Activated CD4-positive, CD25-positive, alpha-beta regulatory T cell treated with anti-CD3 and anti-CD28 coated beads, Interleukin-2, amount 50 U/mL, for 24 hours (primary cell): ENCODE measurements at places on chromosomes 6 and 20.

DNA sequence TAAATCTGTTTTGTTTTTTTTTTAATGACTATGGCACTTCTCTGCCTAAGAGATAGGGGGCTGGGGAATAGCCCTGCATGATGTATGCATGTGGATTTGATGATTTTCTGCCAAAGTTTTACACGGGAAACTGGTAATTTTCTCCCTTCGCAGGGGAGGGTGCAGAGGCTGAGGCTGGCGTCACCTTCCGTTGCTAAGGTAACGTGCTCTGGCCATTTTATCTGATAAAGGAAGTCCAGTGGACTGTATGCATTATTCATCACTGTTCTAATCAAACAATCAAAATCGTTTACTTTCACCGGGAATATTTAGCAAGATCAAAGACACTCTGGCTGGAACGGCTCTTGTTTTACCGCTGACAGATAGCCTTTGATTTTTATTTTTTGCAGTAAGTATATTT is 789 bp downstream of the PHACTR1 start:
- ATAC-seq, result no peak

- ATAC-seq, result no peak
Observed at GRCh38 chr6:170286246-170286933, 4.5 kb downstream of the DLL1 start.

- ATAC-seq, result no peak
Observed at GRCh38 chr6:144217264-144217663, 66.9 kb downstream of the STX11 start.

DNA sequence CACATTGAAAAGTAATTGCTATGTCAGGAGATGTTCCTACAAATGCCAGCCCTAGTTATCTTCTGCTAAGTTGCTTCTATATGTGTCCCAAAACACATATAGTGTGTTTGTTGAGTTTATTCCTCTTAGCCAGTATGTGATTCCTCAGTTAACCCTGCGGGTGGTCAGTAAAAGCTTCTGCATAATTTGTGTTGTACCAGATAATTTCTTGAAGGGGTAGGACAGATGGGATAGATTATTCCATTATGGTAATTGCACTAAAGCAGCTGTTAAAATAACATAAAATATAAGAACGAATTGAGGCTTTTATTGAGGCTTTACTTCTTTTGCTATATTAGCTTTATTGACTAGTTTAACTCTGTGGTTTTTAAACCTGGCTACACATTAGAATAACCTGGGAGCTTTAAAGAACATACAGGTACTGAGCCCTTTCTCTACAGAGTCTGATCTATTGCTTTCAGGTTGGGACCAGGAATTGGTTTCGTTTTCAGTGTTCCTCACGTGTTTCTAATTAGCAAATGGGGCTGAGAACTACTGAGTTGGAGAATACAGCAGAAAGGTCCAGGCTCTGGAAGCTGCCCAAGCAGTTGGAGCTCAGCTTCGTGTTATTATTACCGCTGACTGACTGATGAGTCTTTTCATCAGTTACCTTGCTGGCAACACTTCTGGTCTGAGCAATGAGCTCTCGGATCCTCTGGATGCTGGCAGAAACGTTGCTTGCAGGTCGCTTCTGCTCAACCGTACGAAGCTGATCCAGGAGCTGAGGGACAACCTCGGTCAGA is 56.9 kb downstream of the FAM229B start:
- ATAC-seq, result no peak

- no peak for ATAC-seq
Observed at GRCh38 chr6:9517806-9518205, 897.1 kb downstream of the TFAP2A start.

DNA sequence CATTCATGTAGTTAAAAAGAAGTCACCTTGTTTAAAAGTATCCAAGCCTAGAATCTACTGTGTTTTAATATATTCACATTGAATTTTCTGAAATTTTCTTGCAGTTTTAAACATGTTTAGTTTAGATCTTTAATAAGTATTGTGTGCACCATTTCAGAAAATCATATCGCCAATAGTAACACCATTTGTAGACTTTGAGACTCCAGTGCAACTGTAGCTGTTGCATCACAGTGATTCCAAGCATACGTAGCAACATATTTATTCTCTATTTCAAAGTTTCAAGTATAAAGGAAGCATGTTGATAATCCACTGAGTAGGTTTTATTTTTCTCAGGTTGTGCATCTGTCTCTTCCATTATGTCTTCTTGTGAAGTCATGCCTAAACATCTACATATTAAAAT is 46.4 kb downstream of the HMGN3 start:
- ATAC-seq, result no peak

- no peak for ATAC-seq
Observed at GRCh38 chr6:168546151-168546550, 105.2 kb downstream of the SMOC2 start.
